ENCODE measurements at places on chromosomes 7 and 10. TPM values are rescaled to one million over a fixed set of nuclear protein-coding genes. Genes with fewer than 3 reads are reported as not detected.

Gene RNF148
- total RNA-seq = 0.36 TPM

Gene SLC13A4
- 0.16 TPM for total RNA-seq

Gene MCM7
- 12.8 TPM for total RNA-seq

Gene ANKRD2
- 0.32 TPM for total RNA-seq

Gene NXPH1
- not detected for total RNA-seq

Gene CPN1
- not detected for total RNA-seq

Gene SLC13A1
- total RNA-seq = not detected

Gene FXYD4
- not detected for total RNA-seq

Gene OR9A2
- total RNA-seq = not detected

Gene KCNMA1
- 52.9 TPM for total RNA-seq

Gene DGKB
- total RNA-seq = 0.32 TPM

Gene PKD2L1
- not detected for total RNA-seq

Gene CCDC172
- total RNA-seq = not detected

Gene TRIM74
- not detected for total RNA-seq

Gene DGKI
- total RNA-seq = 3.5 TPM

Gene RSPH10B
- not detected for total RNA-seq

Gene SPAM1
- total RNA-seq = not detected

Gene HOXA2
- 0.12 TPM for total RNA-seq

Gene PRLHR
- not detected for total RNA-seq

Gene TAS2R5
- 0.24 TPM for total RNA-seq

Gene LEP
- total RNA-seq = 4.1 TPM

Gene ZNF25
- 13.1 TPM for total RNA-seq

Gene DLX5
- total RNA-seq = not detected

Gene INTS15
- 12.5 TPM for total RNA-seq

Gene TMEM196
- not detected for total RNA-seq

Gene C7orf33
- not detected for total RNA-seq

Gene PDSS1
- 2.1 TPM for total RNA-seq

Gene GCK
- total RNA-seq = 0.36 TPM

Gene TCAF1
- 99.5 TPM for total RNA-seq

Gene ANXA8
- total RNA-seq = 1.1 TPM

Gene CALHM3
- not detected for total RNA-seq

Gene CHRM2
- not detected for total RNA-seq

Gene IL6
- total RNA-seq = 20.2 TPM

Gene NSUN6
- total RNA-seq = 5.2 TPM

Gene AGAP9
- 2.3 TPM for total RNA-seq

Gene ITGB1
- total RNA-seq = 1,950 TPM

Gene SLC26A5
- not detected for total RNA-seq

Gene AGBL3
- 1.3 TPM for total RNA-seq

Gene FAM131B
- total RNA-seq = 1.3 TPM

Gene GNGT1
- total RNA-seq = not detected

Gene DENND2A
- total RNA-seq = 61.8 TPM

Gene PON3
- 2.2 TPM for total RNA-seq

Gene SDK1
- 0.24 TPM for total RNA-seq

Gene LRRC17
- total RNA-seq = 4.9 TPM

Gene ADAMTS14
- total RNA-seq = 15.6 TPM

Gene SSBP1
- total RNA-seq = 72.3 TPM

Gene CNOT4
- total RNA-seq = 13.4 TPM

Gene TNRC18
- 83.9 TPM for total RNA-seq

Gene NPFFR1
- total RNA-seq = not detected

Gene MMP21
- not detected for total RNA-seq

Gene ZNF804B
- total RNA-seq = not detected

Gene LANCL2
- total RNA-seq = 17.2 TPM

All from hair follicle dermal papilla cell (primary cell).